Activated CD4-positive, alpha-beta T cell treated with anti-CD3 and anti-CD28 coated beads, Interleukin-2, amount 50 U/mL, for 4 hours (primary cell): ENCODE measurements at places on chromosomes 7 and 10.

DNA sequence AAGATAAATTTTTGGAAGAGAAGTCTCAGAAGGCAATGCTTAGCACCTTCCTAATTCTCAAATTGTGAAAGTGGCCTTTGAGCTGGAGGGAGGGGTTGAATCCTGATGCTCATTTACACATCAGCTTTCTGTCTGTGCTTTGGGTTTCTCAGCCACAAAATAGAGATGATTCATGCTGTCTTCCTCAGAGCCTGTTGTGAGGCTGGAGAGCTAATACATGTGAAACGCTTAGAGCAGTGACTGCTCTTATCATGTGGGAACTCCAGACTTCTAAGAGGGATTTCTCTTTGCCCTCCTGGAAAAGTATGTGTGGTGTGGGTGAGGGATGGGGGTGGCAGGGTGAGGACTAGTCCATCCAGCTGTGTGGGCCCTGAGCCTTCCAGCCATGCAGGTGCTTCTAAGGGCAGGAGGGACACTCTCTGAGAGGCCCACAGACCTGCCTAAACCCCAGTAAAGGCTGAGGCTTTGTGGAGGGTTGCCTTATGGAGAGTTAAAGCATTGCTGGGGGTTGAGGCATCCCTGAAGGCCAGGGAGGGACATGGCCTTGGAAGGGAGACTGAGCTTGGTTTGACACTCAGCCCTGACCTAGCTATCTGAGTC lies 4.8 kb upstream of the EVX1 start:
- no peak for DNase-seq

DNA sequence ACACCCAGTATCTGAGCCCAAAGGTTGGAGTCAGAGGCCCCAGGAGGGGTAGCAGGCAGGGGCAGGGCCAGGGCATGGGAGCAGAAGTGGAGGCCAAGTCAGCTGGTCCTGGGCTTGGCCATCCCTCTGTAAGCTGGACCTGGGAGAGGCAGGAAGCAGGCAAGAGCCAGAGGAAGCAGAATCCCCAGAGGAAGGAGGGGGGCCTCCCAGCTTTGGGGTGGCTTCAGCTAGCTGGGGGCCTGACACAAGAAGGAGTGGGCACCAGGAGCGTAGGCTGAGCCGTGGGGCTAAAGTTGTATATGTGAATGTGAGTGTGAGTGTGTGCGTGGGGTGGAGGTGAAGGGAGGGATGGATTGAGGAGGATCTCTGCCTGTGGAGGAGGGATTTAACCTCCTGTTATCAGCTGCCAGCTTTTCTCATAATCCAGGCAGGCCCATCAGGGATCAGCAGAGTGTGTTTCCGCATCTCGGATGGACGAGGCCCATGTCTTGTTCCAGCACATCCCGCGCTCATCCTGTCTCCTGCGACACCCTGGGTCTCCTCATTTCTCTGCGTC lies 54.0 kb downstream of the NEURL1 start:
- no peak for DNase-seq

DNA sequence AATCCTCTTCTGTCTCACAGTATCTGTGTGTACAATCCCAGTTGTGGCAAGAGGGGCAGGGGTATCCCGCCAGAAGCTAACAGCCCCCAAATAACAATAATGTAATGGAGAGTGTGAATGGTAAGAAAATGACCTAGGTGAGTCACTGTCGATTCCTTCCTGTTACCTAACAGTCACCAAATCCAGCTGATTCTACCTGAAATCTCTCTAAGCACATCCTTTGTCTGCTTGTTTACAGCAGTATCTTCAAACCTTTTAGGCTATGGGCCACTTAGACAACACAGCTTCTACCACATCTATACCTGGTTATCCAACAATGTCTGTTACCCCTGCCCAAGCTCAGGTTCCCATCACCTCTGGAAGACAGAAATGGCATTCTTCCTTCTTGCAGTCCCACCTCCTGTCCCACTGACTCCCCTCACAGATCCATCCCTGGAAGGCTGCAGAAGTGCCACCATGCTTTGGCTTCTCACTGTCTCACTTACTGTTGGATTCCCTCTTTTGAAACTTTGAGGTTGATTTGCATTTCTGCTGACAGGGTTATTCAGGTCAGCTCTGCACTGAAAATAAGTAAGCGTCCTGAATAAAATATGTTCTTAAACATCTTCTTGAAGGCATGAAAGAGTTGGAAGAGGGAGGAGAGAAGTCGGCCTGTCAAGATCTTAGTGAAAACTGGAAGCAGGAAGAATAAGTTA lies 13.1 kb downstream of the PIP4K2A start:
- DNase-seq: no peak

- DNase-seq: no peak
Measured at GRCh38 chr7:141563956-141564623, 12.9 kb downstream of the AGK start.

GRCh38 chr7:135236727-135237126 lies 3.1 kb downstream of the STRA8 start:
- no peak for DNase-seq

DNA sequence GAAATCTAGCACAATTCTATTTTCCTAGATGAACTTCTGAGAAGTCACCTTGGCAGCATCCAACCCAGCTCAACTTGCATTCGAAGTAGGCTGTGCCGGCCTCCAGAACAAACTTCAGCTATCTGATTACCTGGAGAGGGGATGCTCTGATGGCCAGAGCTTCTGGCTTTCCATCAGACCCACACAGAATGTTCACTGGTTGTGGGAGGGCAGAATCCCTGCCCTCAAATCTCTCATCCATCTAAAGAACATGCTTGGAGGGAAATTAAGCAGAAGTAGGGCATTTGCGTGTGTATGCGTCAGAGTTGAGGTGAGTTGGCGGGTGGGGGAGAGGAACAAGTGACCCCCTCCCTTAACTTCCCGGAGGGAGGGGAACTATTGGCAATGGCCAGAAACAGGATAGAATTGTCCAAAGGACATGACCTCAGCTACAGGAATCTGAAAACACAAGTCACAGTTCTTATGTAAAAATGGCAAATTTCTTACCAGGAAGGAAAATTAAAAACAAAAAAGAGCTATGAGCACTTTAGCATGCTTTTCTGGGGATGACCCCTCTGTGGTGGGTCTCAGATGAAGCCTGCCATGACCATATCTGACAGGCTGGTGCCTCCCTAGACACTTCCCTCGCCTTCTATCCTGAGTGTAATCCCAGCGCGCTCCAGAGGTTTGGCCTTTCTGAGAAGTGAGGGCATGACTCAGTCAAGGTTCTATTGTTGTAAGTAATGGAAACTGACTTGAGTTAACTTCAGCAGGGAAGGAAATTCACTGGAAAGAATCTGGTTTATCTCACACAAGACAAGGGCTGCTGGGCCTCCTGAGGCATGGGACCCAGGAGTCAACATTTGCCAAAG lies 278.8 kb downstream of the RPS24 start:
- no peak for DNase-seq

DNA sequence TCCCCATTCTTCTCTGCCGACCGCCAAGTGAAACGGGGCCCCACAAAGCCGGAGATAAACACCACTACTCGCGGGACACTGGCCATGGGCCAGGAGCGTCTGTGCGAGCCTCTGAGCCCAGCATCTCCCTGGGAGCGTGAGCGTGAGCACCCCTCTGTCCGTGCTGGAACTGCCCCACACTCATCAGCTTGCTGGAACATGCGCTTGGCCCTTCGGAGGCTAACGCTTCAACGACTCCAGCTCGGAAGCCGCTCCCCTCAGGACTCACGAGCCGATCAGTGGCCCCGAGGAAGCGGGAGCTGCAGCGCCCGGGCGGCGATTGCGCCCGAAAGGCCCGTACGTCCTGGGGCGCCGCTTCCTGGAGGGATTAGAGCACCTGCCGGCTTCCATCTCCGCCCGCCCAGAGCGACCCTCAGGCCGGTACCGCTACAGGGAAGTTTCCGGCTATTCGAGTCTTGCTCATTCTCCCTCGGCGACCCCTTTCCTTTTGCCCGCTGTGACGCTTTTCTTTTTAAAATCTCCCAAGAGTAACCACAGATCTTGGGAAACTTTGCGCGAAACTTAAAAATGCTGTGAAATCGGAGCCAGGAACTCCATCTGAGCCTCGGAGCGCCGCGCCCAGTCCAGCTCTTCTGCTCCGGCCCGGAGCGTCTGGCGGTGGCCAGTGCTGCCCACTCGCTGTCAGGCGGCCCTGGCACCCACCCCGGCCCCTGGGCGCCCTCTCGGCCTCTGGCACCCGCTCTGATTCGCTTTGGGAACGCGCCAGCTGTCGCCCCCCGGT lies 1.0 kb downstream of the TLL2 start:
- DNase-seq: no peak
